ENCODE measurements at places on chromosomes 6 and 20.
A peak's percentile ranks its signal among the peaks of the same experiment; 100 is the strongest.

DNA sequence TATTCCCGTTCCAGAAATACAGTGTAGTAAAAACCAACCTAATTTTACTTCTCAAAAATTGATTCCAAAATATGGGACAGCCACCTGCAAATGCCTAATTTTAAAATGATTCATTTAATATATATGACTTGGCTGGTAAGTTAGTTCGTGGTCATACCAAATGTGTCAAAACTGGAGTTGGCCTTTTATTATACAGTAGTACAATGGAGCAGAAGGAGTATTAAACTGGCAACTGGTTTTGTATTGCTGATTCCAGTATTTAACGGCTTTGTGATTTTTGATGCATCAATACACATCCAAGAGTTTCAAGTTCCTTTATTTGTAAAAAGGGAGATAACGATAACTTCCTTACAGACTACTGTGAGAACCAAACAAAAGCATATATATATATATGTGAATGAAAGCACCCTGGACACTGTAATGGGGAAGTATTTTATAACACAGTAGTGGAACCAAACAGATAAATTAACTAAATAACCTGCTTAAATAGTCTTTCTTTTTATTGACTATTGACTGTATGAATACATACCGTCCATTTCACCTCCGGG, 24.8 kb downstream of the SAMHD1 start:
- no peaks in the 10 kb centered on the region for H3K27me3 ChIP-seq
- no peaks in the 10 kb centered on the region for H3K4me1 ChIP-seq

- no peak overlapping the region for H3K4me3 ChIP-seq
- no peaks in the 10 kb centered on the region for H3K27me3 ChIP-seq
- H3K36me3 ChIP-seq, result no peaks in the 10 kb centered on the region
- H3K4me1 ChIP-seq, result no peaks in the 10 kb centered on the region
- no peak for DNase-seq
These were observed 204.7 kb upstream of the RNF217 start for GRCh38 chr6:124757560-124757959.

- H3K36me3 ChIP-seq, result no peaks in the 10 kb centered on the region
- H3K4me3 ChIP-seq, result no peak overlapping the region
- H3K27ac ChIP-seq, result no peak overlapping the region
- DNase-seq, result peak; percentile 52
- H3K27me3 ChIP-seq, result no peaks in the 10 kb centered on the region
These were observed 429.6 kb upstream of the JARID2 start for GRCh38 chr6:14816116-14816859.

DNA sequence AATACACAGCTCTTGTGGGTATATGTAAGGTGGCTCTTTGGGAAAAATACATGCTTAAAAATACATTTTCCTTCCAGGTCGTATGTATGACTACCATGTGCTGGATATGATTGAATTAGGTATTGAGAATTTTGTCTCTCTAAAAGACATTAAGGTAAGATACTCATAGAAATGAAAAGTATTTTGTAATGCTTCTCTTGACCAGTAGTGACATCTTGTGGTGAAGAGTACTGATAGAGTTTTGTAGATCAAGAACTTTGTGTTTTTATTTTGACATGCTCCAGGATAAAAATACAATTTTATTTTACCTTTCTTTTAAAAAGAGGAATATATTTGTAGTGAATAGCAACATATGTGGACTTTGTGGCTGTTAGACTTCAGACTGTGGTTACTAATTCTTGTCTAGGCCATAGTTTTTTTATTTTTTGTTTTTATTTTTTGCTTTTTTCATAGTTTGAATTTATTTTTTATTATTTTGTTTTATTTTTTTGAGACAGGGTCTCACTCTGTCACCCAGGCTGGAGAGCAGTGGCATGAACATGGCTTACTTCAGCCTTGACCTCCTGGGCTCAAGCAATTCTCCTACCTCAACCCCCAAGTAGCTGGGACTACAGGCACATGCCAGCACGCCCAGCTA, 17.9 kb downstream of the RPF2 start:
- H3K27me3 ChIP-seq, result no peaks in the 10 kb centered on the region
- H3K4me3 ChIP-seq, result no peak overlapping the region
- H3K36me3 ChIP-seq, result peaks cover 31% of the 10 kb centered on the region
- no peak overlapping the region for H3K27ac ChIP-seq
- no peaks in the 10 kb centered on the region for H3K4me1 ChIP-seq

DNA sequence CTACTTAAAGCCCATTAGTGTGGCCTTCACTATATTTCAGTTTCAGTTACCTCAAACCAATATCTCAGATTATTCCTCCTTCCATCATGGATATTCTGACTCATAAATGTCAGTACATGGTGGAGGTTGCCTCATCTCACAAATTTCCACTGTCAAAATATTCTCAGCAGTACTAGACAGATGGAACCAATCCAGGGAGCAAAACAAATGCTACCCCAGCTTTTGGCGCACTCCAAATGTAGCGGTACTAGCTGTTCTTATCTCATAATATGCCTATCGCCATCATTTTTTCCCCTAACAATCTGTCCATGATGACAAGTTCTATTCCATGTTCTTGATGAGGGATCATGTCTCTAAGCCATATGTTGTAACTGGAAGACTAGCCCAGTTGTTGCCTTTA, 1026.1 kb downstream of the KIF16B start:
- no peak overlapping the region for H3K4me3 ChIP-seq
- no peaks in the 10 kb centered on the region for H3K27me3 ChIP-seq
- no peaks in the 10 kb centered on the region for H3K4me1 ChIP-seq
- H3K27ac ChIP-seq, result no peak overlapping the region
- H3K36me3 ChIP-seq, result no peaks in the 10 kb centered on the region

DNA sequence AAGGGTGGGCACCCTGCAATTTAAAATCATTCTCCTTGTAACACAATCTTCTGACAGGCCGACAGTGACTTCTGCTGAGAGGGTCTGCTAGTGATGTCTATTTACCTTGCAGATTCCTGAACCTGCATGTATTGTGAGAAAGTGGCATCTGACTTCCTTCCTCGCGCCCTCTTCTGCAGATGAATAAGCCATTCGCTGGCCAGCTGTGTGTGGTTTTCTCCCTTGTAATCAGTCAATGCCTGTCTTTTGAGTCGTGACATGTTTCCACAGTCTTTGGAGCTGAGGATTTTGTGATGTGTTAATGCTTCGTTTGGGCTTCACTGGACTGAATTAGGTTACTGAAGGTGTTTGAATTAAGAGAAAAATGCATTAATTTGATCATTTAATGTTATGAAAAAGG, 125.3 kb downstream of the GRM1 start:
- peak; percentile 9 for DNase-seq
- no peaks in the 10 kb centered on the region for H3K4me1 ChIP-seq
- no peaks in the 10 kb centered on the region for H3K36me3 ChIP-seq
- no peak overlapping the region for H3K4me3 ChIP-seq
- H3K27me3 ChIP-seq, result no peaks in the 10 kb centered on the region

- no peak overlapping the region for H3K4me3 ChIP-seq
- no peaks in the 10 kb centered on the region for H3K36me3 ChIP-seq
- peaks cover 3% of the 10 kb centered on the region for H3K27me3 ChIP-seq
- DNase-seq, result no peak
These were observed 113.7 kb downstream of the RNASET2 start for GRCh38 chr6:166842607-166843006.

DNA sequence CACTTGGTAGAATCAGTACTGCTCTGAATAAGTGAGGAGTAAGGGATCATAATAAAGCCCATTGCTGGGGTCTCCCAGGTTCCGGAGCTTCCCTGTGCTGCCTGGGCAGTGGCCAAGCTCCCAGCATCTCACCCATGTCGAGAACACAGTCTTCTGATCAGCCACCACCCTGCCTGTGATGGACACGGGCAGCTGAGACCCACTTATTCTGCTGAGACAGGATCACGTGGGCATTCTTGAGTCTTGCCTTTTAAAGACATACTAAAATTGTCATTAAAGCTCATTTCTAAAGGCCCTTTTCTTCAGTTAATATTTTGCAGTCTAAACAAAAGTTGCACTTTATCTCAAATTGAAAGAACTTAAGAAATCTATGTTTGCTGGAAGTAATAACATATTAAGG, 42.7 kb upstream of the SLC22A2 start:
- H3K4me1 ChIP-seq, result no peaks in the 10 kb centered on the region
- no peak overlapping the region for H3K4me3 ChIP-seq
- H3K36me3 ChIP-seq, result no peaks in the 10 kb centered on the region

DNA sequence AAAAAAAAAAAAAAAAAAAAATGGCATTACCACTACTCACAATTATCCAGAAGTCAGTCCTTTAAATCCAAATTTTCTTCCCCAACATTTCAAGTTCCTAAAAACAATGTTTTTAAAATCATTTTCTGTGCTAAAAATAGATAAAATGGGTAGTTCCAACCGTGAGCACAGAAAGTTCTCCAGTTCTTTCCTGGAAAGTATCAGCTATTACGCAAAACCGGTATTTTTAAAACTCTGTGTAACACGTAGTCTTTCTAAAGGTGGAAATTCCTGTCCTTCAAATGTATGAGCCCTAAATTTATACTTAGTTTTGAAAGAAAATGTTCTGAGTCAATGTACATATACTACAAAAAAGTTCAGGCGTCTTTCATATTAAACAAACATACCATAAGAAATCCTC, 83.5 kb upstream of the SCAF8 start:
- H3K36me3 ChIP-seq, result no peaks in the 10 kb centered on the region
- no peak for DNase-seq
- no peak overlapping the region for H3K4me3 ChIP-seq
- peaks cover 2% of the 10 kb centered on the region for H3K27me3 ChIP-seq

GRCh38 chr6:37704923-37705238, 7.2 kb upstream of the MDGA1 start:
- peaks cover 2% of the 10 kb centered on the region for H3K27me3 ChIP-seq
- no peak for DNase-seq
- peak overlapping the region; percentile 11 for H3K27ac ChIP-seq
- peak overlapping the region; percentile 34 for H3K4me3 ChIP-seq
- H3K36me3 ChIP-seq, result no peaks in the 10 kb centered on the region

GRCh38 chr20:38706509-38706908, 17.8 kb upstream of the SLC32A1 start:
- no peaks in the 10 kb centered on the region for H3K4me1 ChIP-seq
- no peak for DNase-seq
- no peak overlapping the region for H3K4me3 ChIP-seq
- H3K27me3 ChIP-seq, result peaks cover 9% of the 10 kb centered on the region
- H3K36me3 ChIP-seq, result no peaks in the 10 kb centered on the region

- peak overlapping the region; percentile 79 for H3K27ac ChIP-seq
- peak overlapping the region; percentile 54 for H3K4me3 ChIP-seq
- peak; percentile 78 for DNase-seq
- H3K4me1 ChIP-seq, result peaks cover 14% of the 10 kb centered on the region
These were observed 32.1 kb upstream of the NR2E1 start for GRCh38 chr6:108133594-108134179.

DNA sequence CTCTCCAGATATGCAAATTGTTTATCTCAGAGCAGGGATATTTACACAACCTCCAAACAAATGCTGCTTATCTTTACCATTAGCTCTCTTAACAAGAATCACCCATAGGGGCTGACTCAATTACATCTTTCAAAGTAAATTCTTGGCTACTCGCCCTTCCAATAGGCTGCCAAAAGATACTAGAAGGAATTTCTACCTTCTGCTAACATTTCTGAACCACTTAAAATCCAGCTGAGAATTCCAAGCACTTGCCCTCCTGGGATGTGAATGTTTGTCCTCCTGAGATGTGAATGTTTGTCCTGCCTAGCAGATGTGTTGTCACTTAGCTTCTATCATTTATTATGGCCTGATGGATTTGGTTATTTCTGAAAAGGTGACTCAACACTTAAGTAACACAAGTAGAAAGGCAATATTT, 388.0 kb downstream of the GJA1 start:
- H3K36me3 ChIP-seq, result no peaks in the 10 kb centered on the region
- H3K27me3 ChIP-seq, result no peaks in the 10 kb centered on the region
- H3K4me1 ChIP-seq, result peaks cover 23% of the 10 kb centered on the region
- DNase-seq, result peak; percentile 87

DNA sequence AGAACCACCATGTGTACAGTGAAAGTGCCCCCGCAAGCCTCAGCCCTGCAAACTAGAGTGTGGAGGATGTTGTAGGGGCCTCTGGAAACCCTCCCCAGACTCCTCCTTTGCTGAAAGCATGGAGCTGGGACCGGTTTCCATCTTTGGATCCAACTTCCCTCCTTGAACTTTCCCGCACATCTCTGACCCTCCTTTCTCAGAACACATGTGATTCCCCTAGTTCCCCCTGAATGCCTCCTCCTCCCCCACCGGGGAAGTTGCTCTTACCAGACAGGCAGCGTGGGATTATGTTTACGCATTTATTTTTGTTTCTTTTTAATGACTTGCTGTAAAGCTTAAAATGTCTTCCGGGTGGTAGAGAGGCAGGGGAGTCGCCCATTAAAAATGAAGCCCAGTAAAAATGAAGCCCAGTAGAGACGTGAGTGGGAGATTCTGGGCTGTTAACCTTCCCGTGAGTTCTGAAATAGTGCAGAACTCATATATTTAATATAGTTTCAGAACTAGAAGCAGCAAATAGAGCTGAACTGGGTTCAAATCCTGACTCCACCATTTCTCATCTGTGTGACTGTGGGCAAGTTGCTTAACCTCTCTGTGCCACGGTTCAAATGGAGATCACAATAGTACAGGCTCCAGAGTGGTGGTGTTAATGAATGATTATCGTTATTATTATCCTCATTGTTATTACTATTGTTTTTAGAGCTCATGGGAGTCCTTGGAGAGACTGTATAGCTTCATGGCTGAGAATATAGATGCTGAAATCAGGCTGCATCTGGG, 8.0 kb upstream of the PTPN1 start:
- H3K27ac ChIP-seq, result no peak overlapping the region
- H3K4me1 ChIP-seq, result peaks cover 18% of the 10 kb centered on the region
- no peak for DNase-seq
- no peaks in the 10 kb centered on the region for H3K27me3 ChIP-seq

GRCh38 chr6:89596056-89596455, 42.5 kb downstream of the LYRM2 start:
- no peaks in the 10 kb centered on the region for H3K36me3 ChIP-seq
- no peaks in the 10 kb centered on the region for H3K27me3 ChIP-seq
- no peak for DNase-seq
- no peak overlapping the region for H3K27ac ChIP-seq
- H3K4me1 ChIP-seq, result no peaks in the 10 kb centered on the region

DNA sequence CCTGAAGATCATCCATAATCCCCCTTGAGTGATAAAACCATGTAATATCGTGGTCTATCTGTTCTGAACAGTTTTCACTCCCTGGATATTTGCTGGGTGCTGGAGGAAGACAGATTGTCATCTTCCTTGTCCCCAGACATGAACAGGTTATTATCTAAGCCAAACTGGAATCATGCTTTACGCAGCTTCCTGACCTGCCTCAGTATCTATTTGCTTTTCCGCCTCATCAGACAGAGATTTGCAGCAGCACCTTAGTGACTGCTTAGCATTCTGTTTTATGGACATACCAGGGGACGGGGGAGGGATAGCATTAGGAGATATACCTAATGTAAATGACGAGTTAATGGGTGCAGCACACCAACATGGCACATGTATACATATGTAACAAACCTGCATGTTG, 124.6 kb downstream of the SLC23A2 start:
- H3K36me3 ChIP-seq, result no peaks in the 10 kb centered on the region
- no peak overlapping the region for H3K27ac ChIP-seq
- H3K27me3 ChIP-seq, result no peaks in the 10 kb centered on the region
- no peak for DNase-seq
- no peaks in the 10 kb centered on the region for H3K4me1 ChIP-seq

- peaks cover 20% of the 10 kb centered on the region for H3K4me1 ChIP-seq
- no peak for DNase-seq
- H3K27ac ChIP-seq, result no peak overlapping the region
- no peaks in the 10 kb centered on the region for H3K27me3 ChIP-seq
- H3K36me3 ChIP-seq, result no peaks in the 10 kb centered on the region
- no peak overlapping the region for H3K4me3 ChIP-seq
These were observed 63.4 kb downstream of the RREB1 start for GRCh38 chr6:7171119-7171518.

GRCh38 chr20:14553774-14554534, 216.5 kb upstream of the FLRT3 start:
- no peaks in the 10 kb centered on the region for H3K27me3 ChIP-seq
- H3K4me3 ChIP-seq, result no peak overlapping the region
- peak; percentile 14 for DNase-seq
- H3K4me1 ChIP-seq, result no peaks in the 10 kb centered on the region

All from astrocyte (in vitro differentiated cells and primary cell).